Activated T-cell treated with anti-CD3 and anti-CD28 coated beads for 1 hour (primary cell): ENCODE measurements at places on chromosomes 7 and 10.

GRCh38 chr10:77162697-77163096 lies 474.9 kb downstream of the KCNMA1 start:
- DNase-seq = no peak

- no peak for DNase-seq
These were observed 112.8 kb downstream of the LARP4B start for GRCh38 chr10:818526-819220.

DNA sequence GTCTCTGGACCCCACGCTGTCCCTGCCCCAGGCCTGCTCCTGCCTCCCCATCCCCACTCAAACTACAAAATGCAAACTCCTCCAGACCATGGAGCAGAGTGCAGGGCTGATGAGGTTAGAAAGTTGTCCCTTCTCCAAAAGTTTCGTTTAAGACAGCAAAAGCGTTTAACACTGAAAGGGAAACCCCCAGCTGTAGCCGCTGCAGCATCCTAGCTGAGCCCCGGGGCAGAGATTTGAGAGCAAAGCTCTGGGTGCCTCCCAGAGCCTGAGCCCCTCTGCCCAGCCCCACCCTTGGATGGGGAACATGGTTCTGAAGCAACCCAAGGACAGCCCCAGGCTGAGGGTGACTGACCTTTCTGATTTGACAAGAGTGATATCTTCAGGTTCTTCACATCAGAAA lies 52.8 kb upstream of the ENO4 start:
- DNase-seq = no peak

- no peak for DNase-seq
These were observed 61.5 kb upstream of the NKX6-2 start for GRCh38 chr10:132847416-132847777.

DNA sequence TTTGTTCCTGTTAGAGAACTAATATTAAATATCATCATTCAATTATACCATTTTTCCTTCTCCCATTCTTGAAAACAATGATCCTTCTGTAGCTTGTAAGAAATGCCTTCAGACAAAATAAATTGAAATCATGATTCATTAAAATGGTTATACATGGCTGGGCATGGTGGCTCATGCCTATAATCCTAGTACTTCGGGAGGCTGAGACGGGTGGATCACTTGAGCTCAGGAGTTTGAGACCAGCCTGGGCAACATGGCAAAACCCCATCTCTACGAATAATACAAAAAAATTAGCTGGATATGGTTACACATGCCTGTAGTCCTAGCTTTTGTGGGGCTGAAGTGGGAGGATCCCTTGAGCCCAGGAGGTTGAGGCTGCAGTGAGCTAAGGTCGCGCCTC lies 13.0 kb downstream of the CD36 start:
- no peak for DNase-seq

GRCh38 chr10:8803992-8804391 lies 749.5 kb downstream of the GATA3 start:
- DNase-seq = no peak

DNA sequence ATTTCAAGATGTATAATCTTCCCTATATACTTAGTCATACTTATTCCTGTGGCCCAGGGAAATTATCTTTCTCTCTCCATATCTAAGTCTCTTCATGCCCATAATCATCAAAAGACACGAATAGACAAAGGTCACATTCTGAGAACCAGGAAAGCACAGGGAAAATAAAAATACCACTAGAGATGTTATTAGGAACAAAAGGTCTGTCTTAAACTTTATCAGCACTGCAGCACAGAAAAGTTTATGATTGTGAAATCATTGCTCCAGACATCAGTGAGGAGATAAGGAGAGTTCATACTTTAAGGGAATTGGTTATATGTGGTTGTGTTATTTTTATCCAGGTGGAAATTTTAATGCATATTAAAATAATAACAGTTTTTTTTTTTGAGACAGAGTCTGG lies 974.6 kb upstream of the CELF2 start:
- no peak for DNase-seq

DNA sequence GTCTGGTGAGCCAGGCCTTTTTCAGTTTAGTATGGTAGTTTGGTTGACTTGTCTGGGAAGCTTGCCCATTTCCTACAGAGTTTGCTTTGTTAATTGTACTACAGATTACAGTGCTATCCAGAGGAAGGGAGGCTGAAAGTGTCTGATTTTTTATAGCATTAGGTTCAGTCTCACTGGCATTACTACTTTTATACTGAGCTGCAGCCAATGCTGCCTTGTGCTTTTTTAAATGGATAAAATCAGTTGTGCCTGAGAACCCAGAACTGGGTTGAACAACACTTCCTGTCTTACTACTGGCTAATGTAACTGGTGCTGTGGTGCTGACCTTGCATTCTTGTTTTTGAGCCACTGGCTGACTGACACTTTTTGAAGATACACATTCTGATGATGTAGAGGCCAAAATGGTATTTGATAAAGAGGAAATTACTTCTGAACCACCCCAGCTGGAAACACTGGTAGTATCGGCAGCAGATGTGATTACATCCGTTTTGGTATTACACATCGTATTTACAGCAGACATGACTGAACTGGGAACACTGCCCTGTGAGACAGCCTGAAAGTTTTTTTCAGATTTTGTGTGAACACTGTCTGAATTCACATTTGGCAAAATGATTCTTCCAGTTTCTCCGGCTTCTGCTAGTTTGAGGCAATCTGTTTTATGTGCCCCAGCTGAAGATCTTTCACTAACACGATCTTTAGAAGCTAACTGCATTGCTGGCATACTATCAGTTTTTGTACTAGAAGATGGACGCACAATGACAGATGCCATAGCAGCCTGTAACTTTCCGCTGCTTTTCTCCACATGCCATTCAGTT lies 74.1 kb downstream of the NRBF2 start:
- DNase-seq = no peak

DNA sequence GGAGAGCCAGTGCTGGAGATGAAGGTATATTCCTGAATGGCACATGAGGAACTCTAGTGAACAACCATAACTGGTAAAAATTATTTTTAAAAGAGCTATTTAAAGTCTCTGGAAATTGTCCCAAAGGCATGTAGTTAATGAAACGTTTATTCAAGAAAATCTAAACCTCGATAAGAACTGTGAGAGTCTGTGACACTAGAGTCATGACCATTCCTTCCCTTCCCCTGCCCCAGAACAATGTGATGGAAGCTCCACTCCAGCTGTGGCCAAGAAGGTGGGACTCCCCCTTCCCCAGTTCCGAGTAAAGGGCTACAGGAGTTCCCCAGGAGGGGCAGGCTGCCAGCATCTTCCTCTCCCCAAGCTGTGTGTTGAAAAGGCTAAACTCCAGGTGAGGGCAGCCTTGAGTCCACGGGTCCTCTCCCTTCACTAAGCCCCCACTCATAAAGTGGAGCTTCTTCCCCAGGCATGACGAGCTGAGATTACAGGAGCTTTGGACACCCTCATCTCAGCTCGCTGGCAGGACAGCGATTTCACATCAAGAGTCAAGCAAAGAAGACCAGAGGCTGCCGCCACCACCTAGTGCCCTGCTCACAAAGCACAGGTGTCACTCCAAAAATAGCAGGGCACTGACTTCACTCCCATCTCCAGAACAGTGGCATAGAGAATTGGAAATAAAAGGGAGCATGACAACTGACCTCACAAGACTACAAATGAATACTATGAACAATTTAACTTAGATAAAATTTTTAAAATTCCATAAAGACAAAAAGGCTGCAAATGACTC lies 68.5 kb downstream of the NHLRC2 start:
- no peak for DNase-seq

DNA sequence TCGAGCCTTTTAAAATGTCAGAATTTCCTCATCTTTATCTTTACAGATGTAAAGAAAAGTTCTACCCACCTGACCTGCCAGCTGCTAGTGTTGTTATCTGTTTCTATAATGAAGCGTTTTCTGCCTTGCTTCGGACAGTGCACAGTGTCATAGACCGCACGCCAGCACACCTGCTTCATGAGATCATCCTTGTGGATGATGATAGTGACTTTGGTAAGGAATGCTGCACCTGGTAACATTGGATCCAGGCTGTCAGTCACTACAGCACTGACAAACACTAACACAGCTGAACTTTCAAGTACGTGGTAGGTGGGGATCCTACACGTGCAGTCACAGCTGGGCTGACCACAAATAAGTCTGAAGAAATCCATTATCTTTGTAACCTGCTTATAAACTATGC lies 77.6 kb downstream of the GALNT11 start:
- DNase-seq = no peak

DNA sequence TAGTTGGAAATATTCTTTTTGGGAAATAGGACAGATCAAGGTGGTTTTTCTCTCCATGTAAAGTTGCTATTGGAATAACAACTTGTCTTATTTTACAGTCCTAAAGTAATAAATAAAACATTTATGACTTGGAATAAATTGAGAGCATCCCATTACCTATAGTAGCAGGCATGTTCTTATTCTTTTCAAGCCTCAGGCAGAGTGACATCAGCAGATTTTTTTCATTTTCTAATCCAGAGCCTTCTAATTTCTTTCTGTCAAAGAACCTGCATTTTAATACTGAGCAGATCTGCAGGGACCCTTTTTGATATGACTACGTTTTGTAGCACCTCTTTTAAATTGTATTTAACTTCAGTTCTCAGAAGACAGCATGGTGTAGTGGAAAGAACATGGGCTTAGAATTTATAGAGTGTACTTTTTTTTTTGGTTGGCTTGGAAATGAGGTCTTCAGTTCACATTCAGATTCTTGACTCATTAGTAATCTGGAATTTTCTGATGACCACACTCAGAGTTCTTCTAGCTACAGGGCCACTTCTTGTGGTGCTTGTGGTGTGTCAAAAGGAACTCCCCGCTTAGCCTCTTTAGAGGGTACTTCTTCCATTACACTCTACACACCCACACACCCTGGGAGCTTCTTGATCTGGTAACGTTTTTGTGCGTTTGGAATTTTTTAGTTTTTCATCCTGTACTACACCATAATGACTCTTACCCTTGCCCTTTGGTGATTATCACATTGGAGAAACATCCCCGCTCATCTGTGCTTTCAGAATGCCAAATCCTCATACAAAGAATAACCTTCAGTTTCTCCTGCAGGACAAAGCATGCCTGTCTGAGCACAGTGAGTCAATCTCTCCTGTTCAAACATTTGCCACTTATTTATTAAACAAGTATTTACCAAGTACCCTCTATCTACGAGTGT lies 34.6 kb downstream of the AGK start:
- no peak for DNase-seq

DNA sequence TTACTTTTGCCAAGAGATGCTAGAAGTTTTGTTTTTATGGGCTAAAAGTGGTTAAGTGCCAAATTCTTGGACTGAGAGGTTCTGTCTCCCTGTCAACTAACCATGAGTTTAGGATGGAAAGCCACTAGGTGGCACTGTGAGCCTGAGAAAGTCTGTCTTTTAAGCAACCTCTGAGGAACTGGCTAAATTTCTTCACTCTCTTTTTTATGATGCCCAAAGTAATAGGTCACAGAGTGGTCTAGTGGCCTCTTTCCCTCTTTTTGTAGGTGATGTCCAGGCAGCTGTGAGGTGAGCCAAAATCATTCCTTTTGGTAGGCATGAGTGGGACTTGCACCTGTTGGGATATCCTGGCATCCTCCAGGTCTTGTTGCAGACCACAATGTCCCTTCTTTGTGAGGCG lies 56.8 kb downstream of the SND1 start:
- DNase-seq = peak; percentile 63
